Dermis blood vessel endothelial cell (primary cell): ENCODE measurements at places on chromosomes 6 and 20.

GRCh38 chr6:158643836-158644230 is 710 bp downstream of the DYNLT1 start:
- peak; percentile 39 for DNase-seq

DNA sequence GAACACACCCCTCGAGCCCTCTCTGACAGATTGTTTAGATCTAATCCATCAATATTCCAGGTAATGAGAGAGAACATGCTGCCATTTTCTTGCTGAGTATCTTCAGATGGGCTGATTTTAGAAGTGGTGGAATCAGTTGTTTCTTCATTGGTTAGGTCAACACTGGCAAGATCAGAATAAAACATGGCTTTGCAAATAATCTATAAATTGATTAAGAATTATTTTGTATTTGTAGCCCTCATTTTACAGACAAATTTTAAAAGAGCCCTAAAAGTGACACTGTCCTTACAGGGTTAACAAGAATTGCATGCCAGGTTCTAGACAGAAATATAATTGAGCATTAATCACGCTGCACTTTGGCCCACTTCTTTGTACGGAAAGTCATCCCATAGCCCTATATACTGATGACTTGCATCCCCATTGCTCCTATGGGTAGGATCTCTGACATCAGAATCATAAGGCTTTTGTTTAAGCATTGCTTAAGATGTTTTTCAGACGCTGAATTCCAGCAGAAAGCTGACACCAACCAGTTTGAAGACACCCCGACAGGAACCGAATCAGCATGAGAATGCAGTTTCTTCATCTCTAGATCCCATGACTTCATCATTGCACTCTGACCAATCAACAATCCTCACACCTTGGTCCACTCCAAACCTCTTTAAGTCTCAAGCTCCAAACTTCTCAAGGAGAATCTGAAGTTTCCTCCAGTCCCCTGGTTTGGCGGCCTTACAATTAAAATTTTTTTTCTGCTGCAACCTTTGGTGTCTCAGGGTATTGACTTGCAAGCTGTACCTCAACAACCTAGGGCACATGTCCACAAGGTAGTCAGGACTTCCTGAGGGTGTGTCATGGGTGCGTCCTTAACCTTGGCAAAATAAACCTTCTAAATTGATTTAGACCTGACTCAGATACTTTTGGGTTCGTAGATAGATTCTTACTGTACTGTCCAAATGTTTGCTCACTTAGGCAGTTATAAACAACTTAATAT is 7.8 kb downstream of the TDP2 start:
- DNase-seq: no peak

GRCh38 chr20:43415661-43416430 is 41.9 kb upstream of the SRSF6 start:
- no peak for DNase-seq

GRCh38 chr6:6678185-6678671 is 89.7 kb downstream of the LY86 start:
- DNase-seq: peak; percentile 71

GRCh38 chr20:13333793-13334192 is 112.7 kb downstream of the ISM1 start:
- no peak for DNase-seq
